Naive thymus-derived CD8-positive, alpha-beta T cell (primary cell): ENCODE measurements at places on chromosomes 12 and 14. TPM values are rescaled to one million over a fixed set of nuclear protein-coding genes. Genes with fewer than 3 reads are reported as not detected.

DNA sequence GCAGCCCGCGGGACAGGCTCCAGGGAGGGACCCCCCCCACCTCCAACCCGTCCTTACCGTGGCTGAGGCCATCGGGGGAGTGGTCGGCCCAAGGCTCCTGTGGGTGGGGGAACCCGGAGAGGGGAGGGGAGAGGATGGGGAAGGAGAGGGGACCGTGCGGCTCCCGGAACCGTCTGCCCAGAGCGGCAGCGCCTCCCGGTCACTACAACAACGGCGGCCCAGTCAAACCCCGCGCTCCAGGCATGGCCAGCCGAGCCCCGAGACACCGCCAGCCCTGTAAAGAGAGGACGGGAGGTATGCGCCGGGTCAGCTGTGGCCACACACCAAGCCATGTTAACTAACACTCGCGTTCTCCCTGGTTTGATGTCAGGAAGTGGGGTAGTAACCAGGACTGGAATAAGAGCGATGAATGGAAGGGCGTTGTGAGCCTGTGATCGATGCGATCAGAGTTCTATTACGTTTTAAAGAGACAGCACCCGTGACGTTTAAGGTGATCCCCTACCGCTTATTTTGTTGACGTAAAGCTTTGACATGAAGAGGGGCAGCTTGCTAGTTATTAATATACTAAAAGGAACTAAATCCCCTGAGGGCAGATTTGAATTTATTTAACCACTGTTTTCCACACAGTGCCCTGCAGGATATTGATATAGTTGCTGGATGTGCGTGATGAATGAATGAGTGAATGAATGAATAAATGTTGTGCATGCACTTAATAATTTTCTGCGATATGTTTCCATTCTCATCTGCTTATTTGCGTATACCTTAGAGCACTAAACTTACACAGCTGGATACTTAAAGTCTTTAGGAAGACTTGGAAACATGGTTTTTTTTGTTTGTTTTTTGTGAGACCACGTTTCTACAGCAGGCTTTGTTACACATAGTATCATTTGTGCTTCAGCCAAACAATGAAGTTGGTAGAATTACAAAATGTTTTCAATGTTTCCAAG, at the start of gene POC1B:
Gene POC1B, minus strand, starts transcription at position 224 of the 947 bp plus-strand sequence. Its CDS starts 152 bp downstream, at position 72.
- DNase-seq, result peak; percentile 48
- H3K36me3 ChIP-seq, result peaks cover 20% of the 10 kb centered on the region
- H3K27me3 ChIP-seq, result no peaks in the 10 kb centered on the region
- peaks cover 26% of the 10 kb centered on the region for H3K4me1 ChIP-seq
- H3K4me3 ChIP-seq, result peak within 1 kb of the TSS; percentile 95

DNA sequence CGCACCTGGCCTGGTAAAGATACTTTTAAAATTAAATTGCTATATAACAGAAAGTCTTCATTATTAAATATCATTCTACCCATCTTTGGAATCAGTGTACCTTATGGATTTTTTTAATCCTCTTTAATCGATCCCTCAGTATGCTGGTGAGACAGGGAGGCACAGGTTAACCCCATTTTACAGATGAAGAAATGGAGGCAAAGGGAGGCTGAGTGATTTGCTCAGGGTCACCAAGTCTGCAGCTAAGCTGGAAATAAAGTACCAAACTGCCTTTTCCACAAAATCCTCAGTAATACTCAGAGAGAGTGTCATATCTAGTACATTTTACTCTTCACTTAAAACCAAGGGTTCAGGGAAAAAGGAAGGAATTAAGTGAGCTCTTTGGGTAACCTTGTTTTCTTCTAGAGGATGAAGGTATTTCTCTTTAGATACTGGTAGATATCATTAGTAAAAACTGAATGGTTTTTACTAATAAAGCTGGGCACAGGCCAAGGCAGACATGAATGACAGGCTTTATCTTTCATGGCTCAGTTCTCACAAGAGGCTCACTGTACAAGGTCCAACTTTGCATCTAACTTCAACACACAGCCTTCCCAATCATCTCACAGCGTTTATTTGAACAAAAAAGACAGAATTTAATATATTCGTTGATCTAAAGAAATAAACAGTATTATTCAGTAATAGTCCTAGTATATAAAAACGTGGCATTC, 35.3 kb upstream of the TTC7B start:
- H3K27me3 ChIP-seq, result no peaks in the 10 kb centered on the region
- H3K27ac ChIP-seq, result no peak overlapping the region
- H3K36me3 ChIP-seq, result peaks cover 2% of the 10 kb centered on the region
- H3K4me1 ChIP-seq, result peaks cover 2% of the 10 kb centered on the region
- no peak overlapping the region for H3K4me3 ChIP-seq

Gene IL26
- not detected for polyA plus RNA-seq

GRCh38 chr12:44229846-44230245, 394.0 kb downstream of the TMEM117 start:
- H3K4me1 ChIP-seq, result no peaks in the 10 kb centered on the region
- no peaks in the 10 kb centered on the region for H3K36me3 ChIP-seq
- H3K27me3 ChIP-seq, result no peaks in the 10 kb centered on the region
- H3K27ac ChIP-seq, result no peak overlapping the region

Gene PIWIL1
- polyA plus RNA-seq, result not detected

GRCh38 chr12:92539976-92540781, 162.6 kb upstream of the PLEKHG7 start:
- no peaks in the 10 kb centered on the region for H3K27me3 ChIP-seq
- no peaks in the 10 kb centered on the region for H3K36me3 ChIP-seq
- H3K4me3 ChIP-seq, result no peak overlapping the region
- H3K27ac ChIP-seq, result peak overlapping the region; percentile 87
- no peak for DNase-seq

Gene KRT71
- not detected for polyA plus RNA-seq

DNA sequence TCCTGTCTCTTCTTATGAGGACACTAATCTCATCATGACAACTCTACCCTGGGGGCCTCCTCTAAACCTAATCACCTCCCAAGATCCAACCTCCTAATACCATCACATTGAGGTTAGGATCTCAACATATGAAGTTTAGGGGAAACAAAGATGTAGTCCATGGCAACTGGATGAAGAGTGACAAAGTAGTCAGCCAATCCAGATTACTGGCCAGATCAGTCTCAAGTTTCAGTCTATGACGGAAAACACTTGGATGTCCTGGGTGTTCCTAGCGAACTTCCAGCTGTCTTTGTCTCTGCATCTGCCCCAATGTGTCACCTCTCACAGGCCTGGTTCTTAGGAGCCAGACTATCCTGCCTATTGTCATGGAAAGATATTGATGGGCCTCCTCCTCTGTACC, 630.8 kb downstream of the AACS start:
- no peak overlapping the region for H3K27ac ChIP-seq
- no peak overlapping the region for H3K4me3 ChIP-seq

Gene MANSC4
- not detected for polyA plus RNA-seq

Gene CHST11
- 23.1 TPM for polyA plus RNA-seq

DNA sequence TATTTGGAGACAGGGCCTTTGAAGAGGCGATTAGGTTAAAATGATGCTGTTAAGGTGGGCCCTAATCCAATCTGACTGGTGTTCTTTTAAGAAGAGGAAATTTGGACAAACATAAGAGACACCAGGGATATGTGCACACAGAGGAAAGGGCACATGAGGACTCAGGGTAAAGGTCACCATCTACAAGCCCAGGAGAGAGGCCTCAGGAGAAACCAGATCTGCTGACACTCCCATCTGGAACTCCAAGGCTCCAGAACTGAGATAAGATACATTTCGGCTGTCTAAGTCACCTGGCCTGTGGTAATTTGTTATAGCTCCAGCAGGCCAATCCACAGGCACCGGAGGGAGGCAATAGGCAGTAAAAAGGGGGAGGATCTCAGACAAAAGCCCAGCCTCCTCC, 48.6 kb downstream of the KICS2 start:
- H3K36me3 ChIP-seq, result peaks cover 10% of the 10 kb centered on the region
- H3K27ac ChIP-seq, result no peak overlapping the region

Gene NKX2-8
- polyA plus RNA-seq, result not detected

Gene AJUBA
- polyA plus RNA-seq, result 1.2 TPM

Gene DPY19L2
- 0.72 TPM for polyA plus RNA-seq

Gene C12orf76
- polyA plus RNA-seq, result 18.8 TPM

DNA sequence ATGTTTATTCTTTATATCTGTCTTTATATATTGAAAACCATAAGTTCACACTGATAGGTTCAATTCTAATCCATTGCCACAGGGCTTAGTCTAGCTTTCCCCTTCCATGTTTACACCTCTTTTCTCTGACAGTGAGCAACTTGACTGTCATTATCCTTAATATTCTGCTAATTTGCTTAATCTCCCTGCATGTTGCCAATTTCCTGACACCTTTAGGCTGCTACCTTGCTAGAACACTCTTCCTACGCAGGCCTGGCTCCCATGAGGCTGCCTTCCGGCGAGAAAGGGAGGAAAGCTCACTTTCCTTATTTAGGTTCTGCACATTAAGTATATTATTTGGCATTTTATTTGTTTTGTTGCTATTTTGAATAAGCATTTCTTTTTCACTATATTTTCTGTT, 12.8 kb upstream of the FRS2 start:
- no peak overlapping the region for H3K4me3 ChIP-seq
- no peaks in the 10 kb centered on the region for H3K4me1 ChIP-seq
- no peak for DNase-seq
- H3K36me3 ChIP-seq, result no peaks in the 10 kb centered on the region
- no peak overlapping the region for H3K27ac ChIP-seq
- H3K27me3 ChIP-seq, result no peaks in the 10 kb centered on the region

Gene KERA
- polyA plus RNA-seq, result not detected

- peaks cover 13% of the 10 kb centered on the region for H3K27me3 ChIP-seq
- no peak for DNase-seq
- H3K36me3 ChIP-seq, result no peaks in the 10 kb centered on the region
- no peaks in the 10 kb centered on the region for H3K4me1 ChIP-seq
- no peak overlapping the region for H3K27ac ChIP-seq
Measured at GRCh38 chr12:113532292-113532691, 60.6 kb upstream of the LHX5 start.

Gene GON7
- polyA plus RNA-seq, result 9.5 TPM

Gene CLEC4A
- 0.82 TPM for polyA plus RNA-seq

GRCh38 chr12:89895591-89895990, 187.0 kb upstream of the ATP2B1 start:
- no peak overlapping the region for H3K4me3 ChIP-seq
- H3K27me3 ChIP-seq, result no peaks in the 10 kb centered on the region
- peaks cover 13% of the 10 kb centered on the region for H3K4me1 ChIP-seq
- H3K36me3 ChIP-seq, result no peaks in the 10 kb centered on the region

Gene RNASE3
- polyA plus RNA-seq, result not detected

Gene OTOGL
- not detected for polyA plus RNA-seq

- no peaks in the 10 kb centered on the region for H3K27me3 ChIP-seq
- H3K36me3 ChIP-seq, result peaks cover 70% of the 10 kb centered on the region
- H3K27ac ChIP-seq, result peak overlapping the region; percentile 39
- H3K4me3 ChIP-seq, result peak overlapping the region; percentile 69
Measured at GRCh38 chr14:74684434-74684833, 28.4 kb downstream of the AREL1 start.

Gene ATG101
- 17.6 TPM for polyA plus RNA-seq

GRCh38 chr12:15629761-15630160, 159.4 kb downstream of the EPS8 start:
- H3K4me1 ChIP-seq, result no peaks in the 10 kb centered on the region
- H3K36me3 ChIP-seq, result no peaks in the 10 kb centered on the region
- H3K27me3 ChIP-seq, result no peaks in the 10 kb centered on the region
- no peak for DNase-seq
- H3K4me3 ChIP-seq, result no peak overlapping the region

GRCh38 chr12:44154128-44154527, 318.2 kb downstream of the TMEM117 start:
- no peak overlapping the region for H3K27ac ChIP-seq
- no peaks in the 10 kb centered on the region for H3K36me3 ChIP-seq
- no peaks in the 10 kb centered on the region for H3K27me3 ChIP-seq
- DNase-seq, result no peak

- peaks cover 18% of the 10 kb centered on the region for H3K4me1 ChIP-seq
- peak overlapping the region; percentile 76 for H3K4me3 ChIP-seq
- H3K27me3 ChIP-seq, result peaks cover 39% of the 10 kb centered on the region
- no peaks in the 10 kb centered on the region for H3K36me3 ChIP-seq
Measured at GRCh38 chr14:96037891-96038557, 1.1 kb upstream of the C14orf132 start.
